HFFc6 (cell line): ENCODE measurements at places on chromosomes 7 and 10. TPM values are rescaled to one million over a fixed set of nuclear protein-coding genes. Genes with fewer than 3 reads are reported as not detected.

DNA sequence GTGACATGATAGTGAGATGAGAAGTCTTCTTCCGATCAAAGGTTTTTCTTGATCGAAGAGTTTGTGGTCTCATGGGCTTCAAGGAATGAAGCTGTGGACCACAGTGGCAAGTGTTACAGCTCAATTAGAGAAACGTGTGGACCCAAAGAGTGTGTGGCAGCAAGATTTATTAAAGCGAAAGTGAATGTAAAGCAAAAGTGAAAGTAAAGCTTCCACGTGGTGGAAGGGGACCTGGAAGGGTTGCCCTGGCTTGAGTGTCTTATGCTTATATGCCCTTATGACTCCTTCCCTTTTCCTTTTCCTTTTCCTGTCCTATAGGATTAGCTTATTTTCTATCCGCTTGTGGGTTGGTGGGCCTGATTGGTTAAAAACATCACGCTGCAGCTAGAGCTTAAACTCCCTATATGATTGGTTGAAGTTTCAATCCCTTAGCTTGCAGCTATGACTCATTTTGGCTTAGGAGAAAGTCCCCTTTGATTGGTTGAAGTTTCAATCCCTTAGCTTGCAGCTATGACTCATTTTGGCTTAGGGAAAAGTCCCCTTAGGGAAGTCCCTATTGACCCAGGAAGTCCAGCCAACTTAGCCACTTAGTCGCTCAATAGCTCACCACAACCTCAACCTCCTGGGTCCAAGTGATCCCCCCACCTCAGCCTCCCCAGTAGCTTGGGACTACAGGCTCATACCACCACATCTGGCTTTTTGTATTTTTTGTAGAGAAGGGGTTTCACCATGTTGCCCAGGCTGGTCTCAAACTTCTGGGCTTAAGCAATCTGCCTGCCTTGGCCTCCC lies 34.7 kb downstream of the MRPS24 start:
- H3K4me3 ChIP-seq: no peak overlapping the region
- H3K27me3 ChIP-seq: peaks cover 6% of the 10 kb centered on the region; the same call in 1 of the 2 replicates
- no peak overlapping the region for H3K27ac ChIP-seq
- DNase-seq: peak; percentile 48
- H3K4me1 ChIP-seq: peaks cover 13% of the 10 kb centered on the region

Gene SLC16A9
- total RNA-seq: not detected in 3 replicates

Gene CFAP43
- total RNA-seq: not detected in 3 replicates

DNA sequence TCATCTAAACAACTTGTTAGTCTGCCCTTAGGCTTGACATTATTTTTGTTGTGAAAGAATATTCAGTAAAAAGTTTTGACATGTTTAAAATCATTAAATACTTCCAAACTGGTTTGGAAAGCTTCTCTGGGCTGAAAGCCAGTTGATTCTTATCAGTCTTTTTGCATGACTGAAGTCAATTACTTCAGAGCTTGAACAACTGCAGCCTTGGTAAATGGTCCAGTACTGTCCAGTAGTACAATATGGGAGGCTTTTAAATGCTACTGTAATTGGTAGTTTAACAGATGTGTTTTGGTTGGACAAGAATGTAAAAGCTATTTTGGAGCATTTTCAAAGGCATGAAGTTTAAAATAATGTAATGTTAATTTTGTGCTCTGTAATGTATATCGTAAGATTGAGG lies 103.4 kb downstream of the SDK1 start:
- H3K27me3 ChIP-seq: no peaks in the 10 kb centered on the region; the same call in 1 of the 2 replicates
- no peaks in the 10 kb centered on the region; the same call in 1 of the 2 replicates for H3K36me3 ChIP-seq
- no peak overlapping the region for H3K4me3 ChIP-seq
- no peak for DNase-seq

Gene PTPRZ1
- total RNA-seq: 0.17 TPM in 1 of 3 replicates, not detected in the others

DNA sequence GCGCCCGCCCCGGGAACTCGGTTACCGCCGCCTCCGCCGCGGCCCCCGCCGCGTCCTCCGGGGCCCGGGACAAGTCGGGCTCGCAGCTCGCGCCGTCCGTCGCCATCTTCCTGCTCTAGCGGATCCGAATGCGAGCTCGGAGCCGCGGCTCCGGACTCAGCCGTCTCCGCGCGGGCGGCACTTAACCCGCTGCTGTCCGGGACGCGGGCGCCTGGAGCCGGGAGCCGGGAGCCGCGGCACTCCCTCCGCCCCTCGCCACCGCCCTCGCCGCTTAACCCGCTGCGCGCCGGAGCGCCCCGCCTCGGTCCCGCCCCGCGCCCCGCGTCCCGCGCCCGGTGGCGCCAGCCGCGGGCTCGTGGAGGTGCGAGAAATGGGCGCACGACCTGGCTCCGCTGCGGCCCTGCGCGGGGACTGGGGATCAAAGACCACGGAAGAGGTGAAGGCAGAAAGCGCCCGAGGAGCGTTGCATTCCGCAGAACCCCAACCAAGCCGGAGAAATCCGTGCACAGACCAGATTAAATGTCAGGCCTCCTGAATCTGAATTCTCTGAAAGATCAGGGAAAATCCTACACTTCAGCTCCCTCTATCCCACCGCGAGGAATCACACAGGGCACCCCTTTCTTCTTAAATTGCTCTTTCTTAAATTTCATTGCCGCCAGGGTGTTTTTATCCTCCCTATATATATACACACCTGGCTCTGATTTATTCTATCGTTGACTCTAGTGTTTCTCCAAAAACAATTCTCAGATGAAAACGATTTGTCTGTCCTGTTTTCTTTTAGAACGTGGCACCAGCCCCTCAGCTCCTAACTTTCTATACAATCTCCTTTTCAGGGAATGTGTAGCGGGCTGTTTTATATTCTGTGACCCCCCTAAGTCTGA lies at the start of gene CTTNBP2:
Gene CTTNBP2 (minus strand): TSS at position 132 of the 881 bp plus-strand sequence. CDS start 26 bp downstream, at position 106.
- H3K4me1 ChIP-seq: no peaks in the 10 kb centered on the region
- H3K36me3 ChIP-seq: no peaks in the 10 kb centered on the region
- no peak for DNase-seq
- no peak within 1 kb of the TSS for H3K27ac ChIP-seq
- H3K27me3 ChIP-seq: peaks cover 10% of the 10 kb centered on the region

Gene EPHB4
- total RNA-seq: 4.9 to 10.0 TPM (median 8.0 TPM) in 3 replicates

DNA sequence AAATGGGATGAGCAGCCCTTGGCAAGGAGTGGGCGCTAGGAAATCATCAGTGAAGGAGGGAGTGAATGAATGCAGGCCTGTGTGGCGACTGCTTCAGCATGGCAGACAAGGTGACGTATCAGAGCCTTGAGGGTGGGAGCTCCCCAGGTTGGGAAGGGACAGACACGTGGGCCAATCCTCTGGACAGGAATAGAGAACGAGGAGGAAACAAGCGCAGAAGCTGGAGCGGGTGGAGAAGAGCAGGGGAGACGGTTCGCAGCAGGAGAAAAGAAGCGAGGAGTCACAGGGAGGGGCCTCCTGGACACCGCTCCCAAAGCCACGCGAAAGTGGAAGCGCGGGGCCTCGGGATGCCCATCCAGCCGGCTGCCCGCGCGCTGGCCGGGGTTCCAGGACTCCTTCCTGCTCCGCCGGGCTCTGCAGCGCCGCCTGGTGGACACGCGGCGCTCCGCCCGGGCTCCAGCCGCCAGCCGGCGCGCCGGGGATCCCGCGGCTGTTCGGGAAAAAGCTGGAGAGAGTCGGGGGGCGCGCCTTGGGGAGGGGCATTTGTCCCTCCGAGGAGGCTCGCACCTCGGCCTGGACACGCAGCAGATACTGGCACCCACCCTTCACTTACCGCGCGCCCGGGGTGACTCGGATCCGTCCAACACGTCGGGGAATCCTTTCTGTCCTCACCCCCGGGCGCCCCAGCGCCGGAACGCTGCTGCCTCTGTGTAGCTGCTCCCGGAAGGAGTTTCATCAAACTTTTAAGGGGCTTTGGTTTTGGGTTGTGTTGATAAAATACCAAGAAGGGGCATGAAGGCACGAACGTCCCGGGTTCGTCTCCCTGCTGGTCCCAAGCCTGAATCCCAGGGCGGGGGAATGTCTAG lies 6.3 kb downstream of the ZNF503 start:
- no peak overlapping the region for H3K4me3 ChIP-seq
- no peak overlapping the region for H3K27ac ChIP-seq
- no peak for DNase-seq
- H3K27me3 ChIP-seq: peaks cover 15% of the 10 kb centered on the region
- H3K36me3 ChIP-seq: peaks cover 13% of the 10 kb centered on the region
- peaks cover 10% of the 10 kb centered on the region; the same call in 1 of the 2 replicates for H3K4me1 ChIP-seq
